ENCODE measurements at places on chromosomes 6 and 20.

DNA sequence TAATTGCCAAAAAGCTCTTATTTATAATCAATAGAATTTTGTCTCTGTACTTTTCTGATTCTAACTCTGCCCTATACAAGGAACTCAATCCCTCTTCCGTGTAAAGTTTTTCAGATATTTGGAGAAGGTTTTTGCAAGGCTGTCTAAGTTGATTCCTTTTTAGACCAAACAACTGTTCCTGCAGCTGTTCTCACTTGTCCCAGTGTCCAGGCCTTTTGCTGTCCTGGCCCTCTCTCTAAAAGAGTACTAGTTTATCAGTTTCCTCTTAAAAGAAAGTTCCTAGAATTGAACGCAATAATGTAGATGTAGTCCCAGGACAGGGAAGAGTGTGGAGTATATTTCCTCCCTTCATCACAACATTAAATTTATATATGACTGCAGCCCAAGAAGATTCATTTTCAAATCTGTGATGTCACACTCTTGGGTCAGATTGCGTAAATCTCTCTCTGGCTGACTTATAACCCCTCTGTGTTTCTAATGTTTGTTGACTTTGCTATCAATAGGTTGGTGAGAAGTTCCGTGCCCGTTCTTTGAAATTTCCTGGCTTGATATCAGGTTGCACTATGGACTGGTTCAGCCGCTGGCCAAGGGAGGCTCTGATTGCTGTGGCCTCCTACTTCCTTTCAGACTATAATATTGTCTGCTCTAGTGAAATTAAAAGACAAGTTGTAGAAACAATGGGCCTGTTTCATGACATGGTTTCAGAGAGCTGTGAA, 139.4 kb upstream of the GLP1R start:
- DNase-seq = no peak

DNA sequence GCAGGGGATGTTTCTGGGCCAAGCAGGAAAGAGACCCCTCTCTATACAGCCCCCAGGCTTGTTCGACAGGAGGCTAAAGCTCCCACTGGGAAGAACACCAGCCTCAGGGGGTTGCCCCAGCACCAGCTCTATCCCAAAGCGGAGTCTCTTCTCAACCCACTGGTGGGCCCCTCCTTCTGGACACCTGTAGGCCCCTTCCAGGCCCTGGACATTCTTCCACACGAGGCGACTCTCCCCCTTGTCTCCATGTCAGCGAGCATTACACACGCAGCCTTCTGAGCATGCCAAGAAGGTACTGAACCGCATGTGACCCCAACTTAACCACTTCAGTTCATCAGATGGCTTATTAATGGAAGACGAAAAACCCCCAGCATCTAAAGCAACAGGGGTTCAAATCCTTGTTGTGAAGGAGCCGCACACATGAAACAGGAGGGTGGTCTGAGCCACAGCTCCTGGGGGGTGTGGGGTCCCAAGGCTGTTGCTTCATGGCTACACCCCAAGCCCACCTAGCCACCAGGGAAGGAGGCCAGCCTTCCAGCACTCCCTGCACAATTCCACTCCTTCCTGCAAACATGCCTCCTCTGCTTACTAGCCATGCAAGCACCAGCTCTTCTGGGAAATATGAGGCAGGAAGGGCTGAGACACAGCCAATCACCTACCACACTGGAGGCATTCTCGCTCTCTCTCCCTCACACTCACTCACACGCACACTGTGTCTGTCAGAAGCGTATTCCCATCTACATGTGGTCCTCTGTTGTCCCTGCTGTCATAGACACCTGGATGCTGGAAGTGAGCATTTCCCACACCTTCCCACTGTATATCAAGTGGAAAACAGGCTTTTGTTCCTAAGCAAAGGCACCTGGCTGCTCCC, 104.5 kb downstream of the NOL4L start:
- DNase-seq = no peak

DNA sequence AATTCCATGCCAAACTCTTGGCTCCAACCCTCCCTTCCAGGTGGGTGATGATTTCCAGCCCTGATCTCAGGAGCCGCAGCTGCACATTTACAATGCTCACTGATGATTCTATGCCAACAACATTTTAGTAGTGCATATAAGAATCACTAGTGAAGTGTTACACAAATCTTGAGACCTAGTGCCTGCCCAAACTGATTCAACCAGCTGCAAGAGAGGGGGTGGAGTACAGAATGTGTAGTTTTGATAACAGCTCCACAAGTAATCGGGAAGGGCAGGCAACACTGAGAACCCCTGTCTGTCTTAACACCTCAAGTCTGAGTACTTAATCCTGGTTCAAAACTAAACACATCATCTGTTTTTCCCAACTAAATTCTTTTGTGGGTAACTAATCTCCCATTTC, 91.7 kb downstream of the PRDM1 start:
- no peak for DNase-seq

DNA sequence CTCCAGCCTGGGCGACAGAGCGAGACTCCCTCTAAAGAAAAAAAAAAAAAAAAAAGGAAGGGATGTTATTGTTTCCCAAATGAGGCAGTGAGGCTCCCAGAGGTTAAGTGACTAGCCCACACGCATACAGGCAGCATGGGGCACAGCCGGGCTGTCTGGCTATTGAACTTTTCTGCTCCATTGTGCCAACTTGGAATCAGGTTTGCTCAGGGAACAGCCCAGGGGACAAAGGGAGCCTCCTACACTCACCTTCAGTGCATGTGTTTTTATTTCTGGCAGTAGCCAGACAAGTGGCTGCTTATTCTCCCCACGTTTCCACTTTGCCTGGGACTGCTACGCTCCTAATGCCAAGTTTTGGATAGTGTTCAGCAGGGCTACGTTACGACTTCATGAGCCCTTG, 10.7 kb downstream of the ETV7 start:
- no peak for DNase-seq

DNA sequence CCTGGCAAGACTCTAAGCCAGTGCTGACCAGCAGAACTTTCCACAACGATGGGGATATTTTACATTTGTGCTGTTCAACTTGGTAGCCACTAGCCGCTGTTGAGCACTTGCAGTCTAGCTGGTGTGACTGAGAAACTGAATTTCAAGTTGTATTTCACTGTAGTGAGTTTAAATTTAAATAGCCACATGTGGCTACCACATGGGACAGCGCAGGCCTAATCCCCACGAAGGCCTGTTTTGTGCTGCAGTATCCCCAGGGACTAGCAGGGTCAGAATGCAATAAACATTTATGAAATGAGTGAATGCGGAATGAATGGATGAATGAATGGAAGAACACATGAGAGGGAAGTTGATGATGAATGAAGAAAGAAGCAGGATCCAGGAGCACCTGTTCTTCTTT, 115.8 kb downstream of the TRERF1 start:
- DNase-seq = no peak

GRCh38 chr20:3794701-3795420, 1.2 kb upstream of the CDC25B start:
- no peak for DNase-seq

GRCh38 chr6:111609028-111609820, 3.5 kb upstream of the TRAF3IP2 start:
- DNase-seq = peak; percentile 15

GRCh38 chr6:147418523-147418922, 90.0 kb upstream of the SAMD5 start:
- DNase-seq = no peak

DNA sequence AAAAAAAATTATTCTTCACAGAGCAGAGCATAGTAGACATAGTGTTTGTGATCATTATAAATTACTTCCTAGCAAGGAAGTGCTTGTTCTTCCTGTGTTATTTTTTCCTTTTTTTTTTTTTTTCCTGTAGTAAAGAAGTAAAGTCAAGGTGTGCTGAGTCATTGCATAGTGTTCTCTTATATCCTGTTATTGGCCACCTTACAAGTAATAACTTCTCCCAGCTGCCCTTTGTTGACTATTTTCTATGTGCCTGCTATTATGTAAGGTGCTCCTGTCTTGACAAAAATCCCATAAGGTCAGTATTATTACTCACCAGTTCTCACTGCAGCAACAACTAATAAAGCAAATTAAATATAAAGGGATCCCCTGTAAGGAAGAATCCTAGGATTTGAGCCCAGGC, 195.3 kb downstream of the GJA1 start:
- DNase-seq = no peak

GRCh38 chr6:124069230-124069950, 265.7 kb downstream of the NKAIN2 start:
- DNase-seq = no peak

DNA sequence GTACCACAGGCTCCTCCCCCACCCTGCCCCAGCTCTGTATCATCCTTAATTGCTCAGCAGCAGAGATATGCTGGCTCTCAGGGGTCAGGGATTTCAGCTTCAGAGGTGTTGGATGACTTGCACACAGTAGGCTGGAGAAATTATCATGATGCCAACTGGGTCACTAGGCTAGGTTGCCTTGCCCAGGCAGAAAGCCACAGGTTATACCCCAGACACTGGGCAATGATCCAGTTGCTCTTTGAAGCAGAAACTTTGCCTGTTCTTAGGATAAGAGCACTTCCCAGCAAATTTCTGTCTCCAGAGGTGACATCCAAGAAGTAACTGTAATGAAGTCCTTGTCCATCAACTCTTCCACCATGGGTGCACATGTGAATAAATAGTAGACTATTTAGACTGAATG, 38.3 kb upstream of the SCML4 start:
- DNase-seq = no peak

DNA sequence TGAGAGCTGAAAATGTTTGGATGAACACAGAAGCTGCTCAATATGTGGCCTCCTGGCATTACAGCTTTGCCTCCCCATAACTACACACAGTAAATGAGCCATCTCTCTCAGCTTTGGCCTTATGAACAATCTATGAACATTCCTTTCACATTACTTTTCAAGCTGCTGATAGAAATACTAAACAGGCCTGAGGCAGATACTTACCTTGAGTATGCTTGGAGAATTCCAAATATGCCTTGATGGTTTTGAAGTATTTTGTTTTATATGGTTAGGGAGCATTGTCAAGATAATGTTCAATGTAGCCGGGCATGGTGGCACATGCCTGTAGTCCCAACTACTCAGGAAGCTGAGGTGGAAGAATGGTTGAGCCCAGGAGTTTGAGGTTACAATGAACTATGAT, 104.5 kb downstream of the CD24 start:
- DNase-seq = peak; percentile 84

DNA sequence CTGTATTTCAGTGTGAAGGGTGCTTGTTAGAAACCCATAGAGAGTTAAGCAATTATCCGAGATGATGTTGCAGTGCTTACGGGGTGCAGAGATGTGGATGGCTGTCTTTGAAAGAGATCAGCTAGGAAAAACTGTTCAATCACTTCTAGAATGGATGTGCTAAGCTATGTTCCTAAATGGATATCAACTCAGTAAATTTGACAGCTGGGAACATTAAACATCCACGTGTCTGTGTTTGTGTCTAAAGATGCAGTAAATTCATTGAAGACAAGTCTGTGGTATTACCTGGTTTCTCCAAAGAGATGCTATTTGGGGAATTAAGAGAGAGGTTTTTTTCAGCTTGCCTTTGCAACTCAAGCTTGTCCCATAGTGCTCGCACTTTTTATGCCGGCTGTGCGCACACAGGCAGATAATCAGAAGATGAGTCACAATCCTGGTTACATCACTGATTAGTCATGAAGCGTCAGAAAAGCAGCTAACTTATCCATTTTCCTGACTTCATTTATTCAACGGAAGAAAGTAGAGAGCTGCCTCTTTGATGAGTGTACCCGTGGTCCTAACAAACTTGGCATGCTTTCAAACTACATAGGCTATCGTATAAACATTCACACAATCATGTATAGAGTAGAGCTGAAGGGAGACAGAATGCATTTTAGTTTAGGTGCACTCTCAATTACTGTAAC, 691.7 kb upstream of the SLC35B3 start:
- DNase-seq = peak; percentile 90

DNA sequence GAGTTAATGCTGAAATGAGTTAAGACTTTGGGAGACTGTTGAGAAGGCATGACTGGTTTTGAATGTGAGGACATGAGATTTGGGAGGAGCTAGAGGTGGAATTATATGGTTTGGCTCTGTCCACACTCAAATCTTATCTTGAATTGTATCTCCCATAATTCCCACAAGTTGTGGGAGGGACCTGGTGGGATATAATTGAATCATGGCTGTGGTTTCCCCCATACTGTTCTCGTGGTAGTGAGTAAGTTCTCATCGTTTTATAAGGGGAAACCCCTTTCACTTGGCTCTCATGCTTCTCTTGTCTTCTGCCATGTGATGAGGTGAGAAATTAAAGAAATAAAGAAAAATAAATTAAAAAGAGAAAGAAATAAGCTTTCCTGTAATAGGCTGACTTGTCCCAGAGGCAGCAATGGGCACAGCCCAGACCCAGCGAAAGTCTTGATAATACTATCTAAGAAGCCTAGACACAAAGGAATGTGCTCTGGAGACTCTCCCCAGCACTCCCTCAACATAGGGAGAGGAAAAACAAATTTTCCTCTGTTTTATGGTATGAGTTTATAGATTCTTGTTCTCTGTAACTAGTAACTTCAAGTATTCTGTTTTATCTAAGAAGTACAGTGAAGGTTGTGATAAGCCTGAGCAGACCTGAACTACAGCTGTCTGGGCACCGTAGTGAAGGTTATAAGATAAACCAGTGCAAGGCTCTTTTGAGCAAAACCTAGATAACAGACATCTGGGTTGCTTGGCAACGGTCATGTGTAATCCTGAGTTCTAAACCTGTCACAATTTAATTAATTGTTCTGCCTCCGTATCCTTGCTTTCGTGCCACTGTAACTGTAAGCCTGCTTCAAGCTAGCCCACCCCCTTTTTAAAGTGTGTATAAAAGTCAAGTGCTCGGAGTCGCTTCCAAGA, 88.9 kb upstream of the ECI2 start:
- peak; percentile 60 for DNase-seq

All from EH (cell line).